Psoas muscle (tissue), 8 donors: ENCODE measurements at places on chromosomes 4 and X.

GRCh38 chr4:105267280-105267679 lies 120.6 kb downstream of the TET2 start:
- H3K36me3 ChIP-seq, result peaks cover 4% of the 10 kb centered on the region
- no peak overlapping the region for H3K27ac ChIP-seq
- no peak overlapping the region for H3K4me3 ChIP-seq
- H3K4me1 ChIP-seq, result no peaks in the 10 kb centered on the region

GRCh38 chrX:97672138-97672537 lies 788.4 kb downstream of the RPA4 start:
- no peaks in the 10 kb centered on the region for H3K27me3 ChIP-seq
- no peak overlapping the region for H3K4me3 ChIP-seq
- no peaks in the 10 kb centered on the region for H3K36me3 ChIP-seq
- H3K27ac ChIP-seq, result no peak overlapping the region
- no peaks in the 10 kb centered on the region for H3K4me1 ChIP-seq
- DNase-seq, result no peak

DNA sequence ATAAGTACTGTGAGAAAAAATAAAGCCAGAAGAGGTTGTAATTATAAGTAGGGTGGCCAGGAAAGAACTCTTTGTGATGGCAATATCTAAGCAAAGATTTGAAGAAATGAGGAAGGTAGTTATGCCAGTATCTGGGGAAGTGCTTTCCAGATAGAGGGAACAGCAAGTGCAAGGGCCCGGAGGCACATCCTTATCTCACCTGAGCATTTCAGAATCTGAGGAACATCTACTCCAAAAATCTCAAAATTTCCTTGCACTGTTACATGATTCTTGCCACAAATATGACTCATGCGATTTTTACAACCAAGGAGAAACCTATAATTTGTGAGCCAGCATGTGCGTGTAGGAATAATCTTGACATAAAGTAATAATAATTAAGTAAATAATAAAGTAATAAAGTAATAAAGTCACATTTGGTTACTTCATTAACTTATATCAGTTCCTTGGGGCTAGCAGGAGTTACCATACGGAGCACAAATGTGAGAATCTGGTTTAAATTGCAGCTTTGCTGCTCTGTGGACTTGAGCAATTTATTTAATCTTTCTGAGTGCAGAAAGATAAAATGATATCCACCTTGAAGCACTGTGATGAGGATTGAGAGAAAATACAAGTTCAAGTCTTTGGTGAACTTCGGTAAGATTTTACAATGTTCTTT lies 105.1 kb upstream of the SLC34A2 start:
- no peak overlapping the region for H3K4me3 ChIP-seq
- H3K27ac ChIP-seq, result no peak overlapping the region
- H3K4me1 ChIP-seq, result no peaks in the 10 kb centered on the region
- no peaks in the 10 kb centered on the region for H3K27me3 ChIP-seq
- DNase-seq, result no peak

GRCh38 chr4:184889666-184890335 lies 64.0 kb upstream of the ACSL1 start:
- no peak overlapping the region for H3K4me3 ChIP-seq
- peaks cover 4% of the 10 kb centered on the region for H3K4me1 ChIP-seq
- H3K27me3 ChIP-seq, result no peaks in the 10 kb centered on the region
- no peaks in the 10 kb centered on the region for H3K36me3 ChIP-seq
- DNase-seq, result no peak

DNA sequence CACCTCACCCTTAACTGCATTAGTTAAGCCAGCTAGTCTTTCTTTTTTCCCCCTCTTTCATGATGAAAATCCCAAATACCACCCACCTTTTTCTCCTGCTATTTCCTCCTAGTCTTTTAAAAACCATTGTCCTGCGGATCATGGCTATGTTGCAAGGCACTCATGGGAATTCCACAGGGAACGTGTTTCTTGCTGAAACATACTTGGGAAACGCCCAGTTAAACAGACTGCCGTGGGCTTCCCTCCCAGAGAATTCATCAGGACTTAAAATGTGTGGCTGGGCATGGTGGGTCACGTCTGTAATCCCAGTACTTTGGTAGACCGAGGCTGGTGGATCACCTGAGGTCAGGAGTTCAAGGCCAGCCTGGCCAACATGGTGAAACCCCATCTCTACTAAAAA lies 32.2 kb downstream of the XG start:
- no peak overlapping the region for H3K27ac ChIP-seq
- H3K36me3 ChIP-seq, result no peaks in the 10 kb centered on the region
- H3K27me3 ChIP-seq, result no peaks in the 10 kb centered on the region
- DNase-seq, result no peak
- H3K4me3 ChIP-seq, result no peak overlapping the region
- no peaks in the 10 kb centered on the region for H3K4me1 ChIP-seq

- H3K27ac ChIP-seq, result no peak overlapping the region
- DNase-seq, result no peak
Observed at GRCh38 chr4:106444557-106444956, 76.0 kb upstream of the GIMD1 start.

- H3K27me3 ChIP-seq, result no peaks in the 10 kb centered on the region
- DNase-seq, result no peak
- H3K4me1 ChIP-seq, result no peaks in the 10 kb centered on the region
- no peak overlapping the region for H3K4me3 ChIP-seq
- H3K36me3 ChIP-seq, result no peaks in the 10 kb centered on the region
- H3K27ac ChIP-seq, result no peak overlapping the region
Observed at GRCh38 chr4:30769093-30769492, 48.9 kb downstream of the PCDH7 start.

DNA sequence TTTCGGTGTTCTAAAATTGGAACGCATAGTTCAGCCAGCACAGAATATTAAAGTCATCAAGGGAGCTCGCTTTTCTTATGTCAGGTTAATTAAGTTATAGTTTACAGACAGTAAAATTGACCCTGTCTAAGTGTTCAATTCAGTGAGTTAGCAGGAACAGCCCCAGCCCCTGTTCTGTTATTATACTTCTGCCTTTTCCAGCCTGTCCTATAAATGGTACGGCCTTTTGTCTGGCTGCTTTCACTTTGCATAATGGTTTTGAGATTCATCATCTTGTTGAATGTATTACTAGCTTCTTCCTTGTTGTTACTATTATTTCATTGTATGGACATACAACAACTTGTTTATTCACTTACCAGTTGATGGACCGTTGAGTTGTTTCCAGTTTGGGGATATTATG lies 9.5 kb downstream of the CXCL13 start:
- no peaks in the 10 kb centered on the region for H3K27me3 ChIP-seq
- no peak overlapping the region for H3K4me3 ChIP-seq
- H3K4me1 ChIP-seq, result no peaks in the 10 kb centered on the region

DNA sequence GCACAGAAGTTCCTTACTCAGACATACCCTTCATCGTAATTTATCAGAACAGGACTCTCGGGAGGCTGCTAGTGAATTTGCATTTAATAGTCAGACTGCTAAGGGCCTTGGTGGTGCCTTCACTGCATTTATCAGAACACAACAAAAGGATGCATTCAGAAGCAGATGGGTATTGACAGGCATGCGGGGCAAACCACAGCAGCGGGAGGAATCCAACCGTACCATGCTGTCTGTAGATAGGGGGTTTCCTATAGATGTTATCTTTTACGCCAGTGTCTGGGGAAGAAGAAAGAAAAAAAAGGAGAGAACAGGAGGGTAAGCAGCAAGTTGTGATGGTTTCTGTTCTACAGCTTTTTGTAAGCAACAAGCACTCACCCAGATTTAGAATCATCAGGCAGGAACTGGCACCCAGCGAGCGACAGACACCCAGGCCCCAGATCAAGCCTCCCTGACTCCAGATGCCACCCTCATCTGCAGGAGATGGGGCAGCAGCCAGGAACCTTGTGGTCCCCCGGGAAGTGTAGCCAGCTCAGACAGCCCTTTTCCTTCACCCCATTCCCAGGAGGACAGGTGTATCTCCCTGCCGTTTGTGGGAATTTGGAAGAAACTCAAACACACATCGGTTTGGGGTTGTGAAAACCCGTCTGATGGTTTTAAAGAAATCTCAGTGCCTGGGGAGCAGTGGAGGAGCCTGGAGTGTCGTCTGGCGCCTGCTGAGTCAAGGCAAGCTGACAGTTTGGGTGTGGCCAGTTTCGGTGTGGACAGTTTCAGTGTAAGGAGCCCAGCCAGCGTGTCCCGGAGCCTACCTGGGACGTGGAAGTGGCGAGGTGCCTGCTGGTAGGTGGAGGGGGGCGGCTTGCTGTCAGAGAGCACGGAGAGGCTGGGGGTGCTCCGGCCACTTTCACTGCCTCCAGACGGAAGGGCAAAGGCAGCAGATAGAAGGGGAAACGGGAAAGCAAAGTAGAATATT lies 80.0 kb upstream of the AFAP1 start:
- H3K36me3 ChIP-seq, result peaks cover 2% of the 10 kb centered on the region
- no peaks in the 10 kb centered on the region for H3K27me3 ChIP-seq

GRCh38 chr4:128394778-128395177 lies 107.2 kb upstream of the PGRMC2 start:
- no peaks in the 10 kb centered on the region for H3K36me3 ChIP-seq
- H3K4me3 ChIP-seq, result no peak overlapping the region
- H3K4me1 ChIP-seq, result peaks cover 51% of the 10 kb centered on the region
- DNase-seq, result peak; percentile 58

GRCh38 chrX:36087366-36087765 lies 167.8 kb downstream of the CFAP47 start:
- no peaks in the 10 kb centered on the region for H3K27me3 ChIP-seq
- no peak for DNase-seq
- no peak overlapping the region for H3K27ac ChIP-seq

DNA sequence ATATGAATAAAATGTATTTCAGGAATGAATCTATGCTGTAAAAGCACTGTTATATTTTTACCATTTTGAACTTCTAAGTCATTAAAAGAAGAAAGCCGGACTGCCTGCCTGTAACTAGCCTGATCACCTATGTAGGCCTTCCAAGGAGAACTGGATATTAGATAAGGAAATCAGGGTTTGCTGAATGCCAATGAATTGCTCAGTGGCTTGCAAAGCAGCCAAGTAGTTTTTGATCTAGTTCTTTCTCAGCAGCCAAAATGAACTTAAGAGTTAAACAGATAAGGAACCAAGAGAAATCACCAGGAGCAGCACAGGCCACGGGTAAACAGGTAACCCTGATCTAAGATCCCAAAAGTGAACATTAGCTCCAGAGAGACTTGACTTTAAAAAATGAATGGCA lies 3.3 kb downstream of the ANXA5 start:
- DNase-seq, result no peak
- H3K36me3 ChIP-seq, result no peaks in the 10 kb centered on the region
- peaks cover 66% of the 10 kb centered on the region for H3K4me1 ChIP-seq
- H3K27me3 ChIP-seq, result no peaks in the 10 kb centered on the region

DNA sequence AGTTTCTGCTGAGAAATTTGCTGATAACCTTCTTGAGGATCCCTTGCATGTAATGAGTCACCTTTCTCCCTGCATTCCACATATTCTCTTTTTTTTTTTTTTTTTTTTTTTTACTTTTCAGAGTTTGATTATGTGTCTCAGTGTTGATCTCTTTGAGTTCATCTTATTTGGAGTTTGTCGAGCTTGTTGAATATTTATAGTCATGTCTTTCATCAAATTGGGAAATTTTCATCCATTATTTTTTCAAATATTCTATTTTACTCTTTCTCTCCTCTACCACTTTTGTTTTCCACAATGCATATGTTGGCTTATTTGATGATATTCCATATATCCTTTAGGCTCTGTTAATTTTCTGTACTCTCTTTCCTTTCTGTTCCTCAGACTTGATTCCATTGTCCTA lies 136.1 kb downstream of the MAD2L1 start:
- no peak overlapping the region for H3K27ac ChIP-seq
- no peaks in the 10 kb centered on the region for H3K27me3 ChIP-seq
- DNase-seq, result no peak
- no peaks in the 10 kb centered on the region for H3K4me1 ChIP-seq
- H3K36me3 ChIP-seq, result no peaks in the 10 kb centered on the region
- H3K4me3 ChIP-seq, result no peak overlapping the region

DNA sequence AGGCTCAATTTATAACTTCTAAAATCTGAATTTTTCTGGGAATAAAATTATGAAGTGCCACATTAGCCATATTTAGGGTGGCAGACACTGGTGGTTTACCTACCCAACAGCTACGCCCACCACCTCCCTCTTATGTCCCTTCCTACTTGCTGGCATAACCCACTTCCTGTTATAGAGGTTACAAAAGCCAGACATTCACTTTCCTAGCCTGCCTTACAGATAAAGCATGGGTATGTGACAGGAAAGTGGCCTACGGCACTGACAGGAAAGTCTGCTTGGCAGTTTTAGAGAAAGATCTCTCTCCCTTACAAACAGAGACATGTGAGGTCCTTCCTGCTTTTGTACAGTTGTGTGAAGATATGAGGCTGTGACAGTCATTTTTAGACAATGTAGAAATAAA lies 12.4 kb downstream of the DDX53 start:
- H3K27ac ChIP-seq, result no peak overlapping the region
- no peaks in the 10 kb centered on the region for H3K4me1 ChIP-seq
- H3K4me3 ChIP-seq, result no peak overlapping the region
- no peak for DNase-seq
- no peaks in the 10 kb centered on the region for H3K36me3 ChIP-seq

DNA sequence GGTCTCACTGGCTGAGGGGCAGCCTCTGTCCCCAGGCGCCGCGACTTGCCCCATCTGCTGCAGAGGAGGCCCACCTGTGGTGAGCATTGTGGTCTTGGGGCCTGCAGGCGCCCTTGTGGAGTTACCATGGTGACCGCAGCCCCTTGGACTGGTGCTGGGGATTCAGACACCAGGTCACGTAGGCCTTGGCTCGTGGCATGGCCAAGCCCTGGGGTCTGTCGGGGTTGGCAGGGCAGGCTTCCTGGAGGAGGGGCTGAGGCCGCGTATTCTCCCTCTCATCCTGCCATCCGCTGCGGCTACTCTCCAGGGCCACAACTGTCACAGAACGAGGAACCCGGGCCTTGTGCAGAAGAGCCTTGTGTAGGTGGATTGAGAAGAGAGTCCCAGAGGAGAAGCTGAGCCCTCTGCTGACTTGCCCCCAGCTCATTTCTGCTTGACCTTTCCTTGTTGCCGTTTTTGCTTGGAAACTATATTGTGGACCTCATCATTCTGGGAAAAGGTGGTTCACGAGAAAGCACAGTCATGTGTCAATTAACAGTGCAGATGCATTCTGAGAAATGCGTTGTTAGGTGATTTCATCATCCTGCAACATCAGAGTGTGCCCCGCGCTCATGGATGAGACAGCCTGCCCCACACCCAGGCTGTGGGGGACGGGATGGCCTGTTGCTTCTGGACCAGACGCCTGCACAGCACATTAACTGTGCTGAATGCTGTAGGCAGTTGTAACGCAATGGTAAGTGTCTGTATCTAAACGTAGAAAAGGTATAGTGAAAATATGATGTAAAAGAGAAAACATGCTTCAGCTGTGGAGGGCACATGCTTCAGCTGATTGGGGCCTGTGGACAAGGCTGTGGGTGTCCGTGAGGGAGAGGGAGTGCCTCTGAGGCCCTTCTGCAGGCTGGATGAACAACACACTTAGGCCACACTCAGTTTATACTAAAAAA lies 38.5 kb downstream of the TRMT44 start:
- H3K27me3 ChIP-seq, result no peaks in the 10 kb centered on the region
- no peaks in the 10 kb centered on the region for H3K36me3 ChIP-seq
- no peak for DNase-seq
- H3K27ac ChIP-seq, result no peak overlapping the region
- H3K4me1 ChIP-seq, result no peaks in the 10 kb centered on the region

DNA sequence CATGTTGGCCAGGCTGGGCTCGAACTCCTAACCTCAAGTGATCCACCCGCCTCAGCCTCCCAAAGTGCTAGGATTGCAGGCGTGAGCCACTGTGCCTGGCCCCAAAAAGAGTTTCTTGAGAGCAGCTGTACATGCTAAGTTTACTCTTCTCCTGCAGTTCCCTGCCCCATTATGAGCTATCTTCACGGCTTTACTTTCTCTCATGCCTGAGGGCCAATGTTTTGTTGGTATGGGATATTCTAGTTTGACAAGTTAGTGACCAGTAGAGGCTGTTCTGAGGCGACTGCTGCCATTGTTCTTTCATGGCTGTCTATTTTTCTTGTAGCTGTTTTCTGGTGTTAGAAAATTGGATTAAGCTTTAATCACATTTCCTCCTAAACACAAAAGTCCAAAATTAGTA lies 78.0 kb upstream of the STX18 start:
- H3K27ac ChIP-seq, result no peak overlapping the region
- H3K4me3 ChIP-seq, result no peak overlapping the region
- no peaks in the 10 kb centered on the region for H3K36me3 ChIP-seq
- no peaks in the 10 kb centered on the region for H3K4me1 ChIP-seq
